ENCODE measurements at places on chromosomes 6 and 20.

GRCh38 chr20:12311094-12311865, 393.6 kb downstream of the BTBD3 start:
- peak; percentile 8 for DNase-seq

DNA sequence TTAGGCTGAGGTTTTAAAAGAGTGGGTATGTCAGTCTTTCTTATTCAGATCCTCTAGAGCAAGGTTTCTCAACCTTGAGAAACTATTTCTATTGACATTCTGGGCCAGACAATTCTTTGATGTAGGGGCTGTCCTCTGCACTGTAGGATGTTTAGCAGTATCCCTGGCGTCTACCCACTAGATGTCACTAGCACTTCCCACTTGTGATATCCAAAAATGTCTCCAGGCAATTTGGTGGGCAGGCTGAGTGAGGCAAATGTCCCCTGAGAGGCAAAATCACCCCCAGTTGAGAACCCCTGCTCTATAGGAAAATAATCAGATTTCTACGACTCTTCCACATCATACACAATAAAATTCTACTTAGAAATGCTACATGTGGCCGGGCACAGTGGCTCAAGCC, 7.7 kb upstream of the ZKSCAN8 start:
- peak; percentile 52 for DNase-seq

DNA sequence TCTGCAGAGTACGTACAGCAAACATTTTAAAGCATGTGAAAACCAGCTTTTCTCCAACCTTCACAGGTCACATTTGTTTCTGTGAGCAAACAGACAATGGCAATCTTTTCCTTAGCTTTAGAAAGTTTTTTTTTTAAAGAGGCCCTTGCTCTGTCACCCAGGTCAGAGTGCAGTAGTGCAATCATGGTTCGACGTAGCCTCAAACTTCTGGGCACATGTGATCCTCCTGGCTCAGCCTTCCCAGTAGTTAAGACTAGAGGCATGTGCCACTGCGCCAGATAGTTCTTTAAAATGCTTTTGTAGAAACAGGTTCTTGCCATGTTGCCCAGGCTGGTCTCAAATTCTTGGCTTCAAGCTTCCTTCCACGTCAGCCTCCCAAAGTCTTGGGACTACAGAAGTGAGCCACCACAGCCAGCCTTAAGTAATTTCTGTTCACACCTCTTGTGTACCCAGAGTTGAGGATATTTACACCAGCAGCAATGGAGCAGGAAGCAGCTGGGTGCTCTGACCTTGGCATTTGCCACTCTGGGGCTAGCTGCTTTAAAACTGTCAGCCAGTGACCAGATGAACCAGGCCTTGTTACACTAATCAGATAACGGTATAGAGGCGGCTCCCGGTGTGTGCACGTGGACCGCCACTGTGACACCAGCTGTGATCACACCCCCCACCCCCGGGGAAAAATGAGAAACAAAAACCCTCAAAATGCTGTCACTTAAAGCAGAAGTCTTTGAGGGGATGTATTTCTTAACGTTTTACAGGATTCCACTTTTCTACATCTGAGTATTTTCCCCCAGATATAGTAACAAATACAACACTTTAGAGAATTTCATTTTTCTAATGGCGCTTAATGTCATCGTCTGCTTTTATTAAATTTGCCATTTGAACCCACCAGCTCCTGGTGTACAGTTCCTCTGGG, 71.3 kb downstream of the AKAP12 start:
- no peak for DNase-seq

DNA sequence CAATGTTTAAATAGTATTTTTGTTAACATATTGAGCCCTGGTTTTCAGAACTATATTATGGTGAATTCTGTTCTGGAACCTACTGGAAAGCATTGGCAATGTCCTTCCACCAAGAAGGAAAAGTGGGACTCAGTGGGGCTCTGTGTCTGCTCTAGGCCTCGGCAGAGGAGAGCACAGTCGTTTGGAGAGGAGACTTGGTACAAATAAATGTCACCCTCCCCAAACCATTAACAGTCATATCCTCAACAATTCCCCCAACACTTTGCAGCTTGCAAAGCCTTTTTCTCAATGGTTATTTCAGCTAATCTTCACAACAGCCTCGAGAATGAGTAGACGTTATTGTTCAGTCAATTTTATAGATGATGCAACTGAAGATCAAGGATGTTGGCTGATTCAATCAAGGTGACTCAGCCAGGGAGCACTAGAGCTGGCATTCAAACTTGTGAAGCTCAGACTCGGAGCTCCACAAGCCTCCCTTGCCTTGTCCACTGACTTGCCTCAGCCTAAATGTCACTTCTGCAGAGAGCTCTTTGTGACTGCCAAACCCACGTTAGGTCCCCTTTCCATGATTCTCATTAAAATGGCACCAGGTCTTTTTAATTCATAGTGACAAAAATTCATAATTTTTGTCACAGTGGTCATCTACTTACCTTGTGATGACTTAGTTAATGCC, 60.6 kb downstream of the TOX2 start:
- peak; percentile 96 for DNase-seq

GRCh38 chr6:149212892-149213801, 104.4 kb upstream of the TAB2 start:
- DNase-seq: no peak
